ENCODE measurements at places on chromosomes 16 and 17.

DNA sequence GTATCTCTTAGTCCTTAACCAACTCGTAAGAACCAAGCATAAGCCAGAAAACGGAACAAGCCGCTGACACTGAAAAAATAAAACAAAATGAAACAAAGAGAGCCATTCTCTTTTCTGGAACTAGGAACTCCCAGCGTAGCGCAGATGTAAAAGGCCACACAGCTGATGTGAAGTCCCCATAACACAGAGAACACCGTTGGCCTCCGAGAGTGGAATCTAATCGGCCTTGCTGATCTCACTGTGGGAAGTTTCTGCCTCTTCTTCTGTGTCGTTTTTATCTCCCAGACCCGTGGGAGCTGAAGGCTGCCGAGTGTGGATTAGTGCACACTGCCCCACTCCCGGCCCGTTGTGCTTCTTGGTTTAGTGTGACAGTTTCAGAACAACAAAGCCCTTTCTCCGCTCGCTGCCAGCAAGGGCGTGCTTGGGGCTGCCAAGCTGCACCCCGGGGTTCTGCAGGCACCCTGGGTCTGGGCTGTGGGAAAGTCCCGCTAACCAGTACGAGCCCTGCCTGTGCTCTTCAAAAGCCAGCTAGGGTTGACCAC lies 21.7 kb downstream of the TTYH2 start:
- DNase-seq: no peak

GRCh38 chr16:24504472-24505345 lies 34.7 kb upstream of the RBBP6 start:
- peak; percentile 11 for DNase-seq

- no peak for DNase-seq
These were observed 158.1 kb downstream of the MAP2K4 start for GRCh38 chr17:12178644-12179330.

DNA sequence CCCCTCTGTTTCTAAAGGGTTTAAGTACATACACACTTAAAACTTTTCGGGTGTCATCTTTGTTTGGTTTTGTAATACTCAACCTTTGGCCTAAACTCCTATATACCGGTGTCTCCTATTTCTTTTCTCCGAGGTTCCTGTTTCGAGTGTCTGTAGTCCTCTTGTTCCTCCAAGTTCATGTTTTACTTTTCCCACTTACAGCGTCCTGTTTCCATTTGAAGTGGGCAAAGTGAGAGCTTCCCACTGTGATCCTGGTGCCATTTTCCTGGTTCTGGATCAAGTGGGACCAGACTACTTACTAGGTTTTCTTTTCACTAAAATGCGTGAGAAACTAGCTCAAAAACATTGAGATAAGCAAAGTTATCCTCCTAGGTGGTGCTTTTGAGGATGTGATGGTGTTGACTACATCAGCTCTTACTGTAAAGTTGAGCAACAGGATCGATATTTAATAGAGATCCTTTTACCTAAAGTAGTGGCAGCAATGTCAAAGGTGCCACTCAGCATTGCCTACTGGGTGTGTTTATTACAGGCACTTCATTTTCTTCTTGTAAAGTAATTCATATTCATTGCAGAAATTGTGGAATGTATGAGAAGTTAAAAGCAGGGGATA lies 1.3 kb downstream of the PSMD3 start:
- no peak for DNase-seq

GRCh38 chr16:55338646-55339045 lies 14.6 kb downstream of the IRX6 start:
- DNase-seq: no peak

GRCh38 chr17:47983492-47984223 lies 12.7 kb downstream of the CDK5RAP3 start:
- no peak for DNase-seq

DNA sequence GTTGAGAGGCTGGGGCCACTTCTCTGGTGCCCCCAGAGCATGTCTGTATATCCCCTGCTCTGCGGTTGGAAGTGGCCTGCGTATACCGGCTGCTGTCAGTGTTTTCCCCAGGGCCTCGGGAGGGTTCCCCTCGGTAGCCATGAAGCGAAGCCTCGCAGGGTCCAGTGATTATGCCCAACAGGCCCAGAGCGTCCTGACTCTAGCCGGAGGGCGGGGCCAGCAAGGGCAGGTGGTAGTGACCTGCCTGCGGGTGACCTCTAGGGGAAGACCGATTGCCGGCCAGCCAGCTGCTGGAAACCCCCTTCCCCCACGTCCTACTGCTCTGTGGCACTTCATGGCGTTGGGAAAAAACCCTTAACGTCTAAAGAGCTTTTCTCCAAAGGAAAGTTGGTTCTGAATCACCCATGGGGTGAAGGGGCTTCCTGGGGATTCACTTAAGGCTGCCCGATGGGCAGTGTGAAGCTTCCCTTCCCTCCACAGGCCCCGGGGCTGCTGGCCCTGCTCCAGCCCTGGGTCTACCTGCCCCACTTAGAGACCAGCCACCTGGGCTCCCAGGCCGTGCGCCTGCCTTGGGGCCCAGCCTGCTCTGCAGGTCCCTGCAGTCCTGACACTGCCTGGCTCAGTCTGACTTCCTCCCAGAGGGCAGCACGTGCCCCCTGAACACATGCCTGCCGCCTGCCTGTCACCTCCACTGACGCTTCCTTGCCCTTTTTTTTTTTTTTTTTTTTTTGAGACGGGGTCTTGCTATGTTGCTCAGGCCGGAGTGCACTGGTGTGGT lies 72.8 kb downstream of the SOCS1 start:
- no peak for DNase-seq

- DNase-seq: no peak
These were observed 234.2 kb upstream of the TOX3 start for GRCh38 chr16:52781005-52781630.

GRCh38 chr16:49462362-49462988 lies 88.9 kb downstream of the C16orf78 start:
- DNase-seq: no peak

GRCh38 chr17:30361766-30362279 lies 16.9 kb upstream of the CPD start:
- no peak for DNase-seq

GRCh38 chr17:57636274-57636673 lies 108.8 kb downstream of the CCDC182 start:
- DNase-seq: no peak

DNA sequence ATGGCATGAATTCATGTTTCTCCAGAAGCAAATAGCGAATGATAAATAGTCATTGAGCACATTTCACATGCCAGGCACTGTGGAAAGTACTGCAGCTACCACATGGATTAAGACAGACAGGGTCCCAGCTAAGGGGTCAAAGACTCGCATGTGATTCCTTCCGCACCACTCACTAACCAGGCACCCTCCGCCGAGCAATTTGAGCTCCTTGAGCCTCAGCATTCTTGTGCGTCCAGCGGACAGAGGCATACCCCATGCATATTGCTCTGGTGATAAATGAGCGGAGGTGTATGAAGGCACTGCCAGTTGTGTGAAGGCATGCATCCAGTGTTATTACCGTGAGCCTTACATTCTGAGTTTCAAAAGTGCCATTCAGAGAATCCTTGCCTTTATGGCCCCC lies 358.7 kb downstream of the HS3ST4 start:
- DNase-seq: no peak

DNA sequence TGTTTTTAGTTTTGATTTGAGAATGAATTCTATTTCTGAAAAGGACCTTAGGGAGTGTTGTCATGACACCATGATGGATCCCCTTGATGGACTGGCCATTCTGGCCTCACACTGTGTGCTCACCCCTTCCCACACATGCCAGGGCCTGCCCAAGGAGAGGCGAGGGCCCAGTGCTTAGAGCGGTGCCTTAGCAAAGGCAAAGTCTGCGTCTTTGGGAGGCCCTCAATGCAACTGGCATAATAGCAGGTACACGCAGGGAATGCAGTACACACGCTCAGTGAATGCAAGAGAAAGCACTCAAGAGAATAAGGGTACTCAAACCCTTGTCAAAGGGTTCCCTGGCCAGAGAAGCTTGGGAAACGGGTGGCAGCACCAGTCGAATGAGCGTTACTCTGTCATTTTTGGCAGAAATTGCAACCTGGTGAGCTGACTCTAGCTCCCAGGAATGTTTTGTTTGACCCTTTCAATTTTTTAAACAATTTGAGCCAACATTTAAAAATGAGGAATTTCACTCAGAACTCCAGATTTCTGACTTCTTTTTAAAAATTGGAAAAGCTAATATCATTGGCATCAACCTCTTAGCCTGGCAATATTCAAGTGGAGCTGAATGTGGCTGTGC lies 32.1 kb downstream of the NKD1 start:
- DNase-seq: no peak

DNA sequence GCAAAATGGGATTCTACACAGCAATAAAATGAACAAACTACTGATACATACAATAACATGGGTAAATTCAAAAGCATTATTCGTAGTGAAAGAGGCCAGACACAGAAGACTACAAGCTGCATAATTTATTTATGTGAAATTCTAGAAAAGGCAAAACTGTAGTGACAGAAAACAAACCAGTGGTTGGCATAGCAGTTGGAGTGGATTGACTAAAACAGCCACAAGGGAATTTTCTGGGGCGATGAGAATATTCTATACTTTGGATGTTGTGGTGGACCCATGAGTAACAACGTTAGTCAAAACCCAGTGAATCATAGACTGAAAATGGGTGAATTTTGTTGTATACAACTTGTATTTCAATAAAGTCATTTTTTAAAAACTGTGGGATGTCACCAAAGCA lies 63.2 kb upstream of the RPL38 start:
- DNase-seq: no peak

DNA sequence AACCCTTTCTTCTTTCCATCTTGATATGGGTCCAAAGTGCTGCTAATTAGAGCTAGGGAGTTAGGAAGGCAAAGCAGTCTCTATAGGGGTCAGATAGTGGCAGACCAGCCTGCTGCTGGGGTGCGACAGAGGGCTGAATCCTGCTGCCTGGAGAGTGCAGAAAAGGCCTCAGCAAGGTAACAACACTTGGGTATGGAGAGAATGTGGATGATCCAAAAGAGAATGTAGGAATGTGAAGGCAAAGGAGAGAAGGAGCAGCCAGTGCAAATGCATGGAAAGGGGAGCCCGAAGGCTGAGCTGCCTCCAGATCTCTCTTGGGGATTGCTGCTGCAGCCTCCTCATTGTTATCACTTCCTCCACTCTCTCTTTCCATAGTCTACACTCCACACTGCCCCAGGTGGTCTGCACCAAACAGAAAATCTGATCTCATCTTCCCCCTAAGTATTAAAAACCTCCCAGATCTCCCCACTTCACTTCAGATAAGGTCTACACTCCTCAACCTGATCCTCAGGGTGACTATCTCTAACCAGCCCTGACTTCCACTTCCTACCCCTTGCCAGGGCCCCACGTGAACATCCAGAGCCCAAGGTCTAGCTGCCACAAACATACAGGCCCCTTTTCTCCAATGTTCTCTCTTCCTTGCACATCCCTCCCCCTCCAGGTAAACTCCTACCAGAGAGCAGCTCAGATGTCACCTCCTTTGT lies 28.8 kb downstream of the TOM1L2 start:
- DNase-seq: no peak

Data from COR-L47 (cell line).